ENCODE measurements at places on chromosomes 1 and 21.

- DNase-seq = no peak
Measured at GRCh38 chr21:42307106-42307505, 8.1 kb downstream of the TFF3 start.

DNA sequence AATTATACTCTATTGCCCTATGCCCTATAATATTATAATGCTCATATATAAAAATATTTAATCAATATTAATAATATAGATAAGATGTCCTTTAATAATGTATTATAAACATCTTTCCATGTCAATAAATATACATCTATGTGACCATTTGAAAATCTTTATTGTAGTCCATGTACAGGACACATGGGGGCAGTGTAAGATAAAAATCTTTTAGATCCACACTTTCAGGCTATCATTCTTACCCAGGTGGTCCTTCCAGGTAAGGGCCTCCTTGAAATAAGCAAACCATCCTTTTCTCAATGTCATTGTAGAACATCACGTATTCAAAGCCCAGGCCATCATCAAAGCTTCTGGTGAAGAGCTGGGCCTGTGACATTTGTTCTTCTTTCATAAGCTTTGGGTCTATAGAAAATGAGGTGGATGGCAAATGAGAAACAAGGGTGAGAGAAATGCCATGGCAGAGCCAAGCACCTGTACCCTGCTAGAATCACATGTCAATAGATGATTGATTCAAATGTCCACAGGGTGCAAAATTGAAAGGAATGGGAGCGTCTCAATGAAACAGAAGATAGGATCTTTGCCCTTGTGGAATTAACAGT, 20.2 kb downstream of the THEM4 start:
- no peak for DNase-seq

GRCh38 chr1:95584315-95584714, 350.3 kb downstream of the RWDD3 start:
- DNase-seq = no peak

GRCh38 chr1:234858722-234859121, 248.7 kb upstream of the IRF2BP2 start:
- DNase-seq = no peak

- no peak for DNase-seq
Measured at GRCh38 chr1:8663915-8664329, 153.5 kb downstream of the RERE start.

DNA sequence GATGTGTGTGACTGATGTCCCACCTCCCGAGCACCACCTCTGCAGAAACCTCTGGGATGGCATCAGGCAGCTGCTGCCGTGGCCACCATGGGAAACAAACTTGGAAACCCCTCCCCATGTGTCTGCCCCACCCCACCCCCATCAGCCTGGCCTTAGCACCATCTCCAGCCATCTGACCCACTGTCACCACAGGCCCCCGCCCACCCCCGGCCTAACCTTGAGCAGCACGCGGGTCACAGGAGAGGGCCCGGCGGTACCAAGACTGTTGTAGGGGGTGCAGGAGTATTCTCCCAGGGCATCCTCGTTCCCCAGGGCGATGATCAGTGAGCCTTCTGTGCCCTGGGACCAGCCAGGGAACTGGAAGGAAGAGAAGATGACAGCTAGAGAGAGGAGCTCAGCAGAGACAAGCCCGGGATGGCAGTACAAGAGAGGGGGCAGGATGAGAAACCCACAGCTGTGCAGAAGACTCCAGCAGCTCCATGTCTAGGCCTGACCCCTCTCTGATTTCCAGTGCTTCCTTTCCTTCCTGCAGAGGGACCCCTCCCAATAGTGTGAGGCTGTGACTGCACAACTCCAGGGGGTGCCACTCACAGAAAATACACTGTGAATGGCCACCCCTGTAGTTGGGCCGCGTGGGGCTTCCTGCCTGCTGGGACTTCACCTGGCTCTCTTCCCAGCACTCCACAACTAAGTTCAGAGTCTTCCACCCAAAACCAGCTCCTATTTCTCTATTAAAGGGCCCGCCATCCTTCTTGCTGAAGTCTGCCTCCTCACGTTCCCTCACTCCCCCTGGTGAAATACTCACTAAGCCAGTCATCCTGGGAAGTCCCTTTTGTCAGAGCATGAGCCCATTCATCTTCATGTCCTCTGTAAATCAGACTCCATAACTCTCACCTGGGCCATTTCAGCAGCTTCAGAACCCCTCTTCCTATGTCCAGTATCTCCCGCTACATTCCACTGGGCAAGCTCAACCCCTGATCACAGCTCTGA, 7.3 kb upstream of the TAGLN2 start:
- DNase-seq = no peak

DNA sequence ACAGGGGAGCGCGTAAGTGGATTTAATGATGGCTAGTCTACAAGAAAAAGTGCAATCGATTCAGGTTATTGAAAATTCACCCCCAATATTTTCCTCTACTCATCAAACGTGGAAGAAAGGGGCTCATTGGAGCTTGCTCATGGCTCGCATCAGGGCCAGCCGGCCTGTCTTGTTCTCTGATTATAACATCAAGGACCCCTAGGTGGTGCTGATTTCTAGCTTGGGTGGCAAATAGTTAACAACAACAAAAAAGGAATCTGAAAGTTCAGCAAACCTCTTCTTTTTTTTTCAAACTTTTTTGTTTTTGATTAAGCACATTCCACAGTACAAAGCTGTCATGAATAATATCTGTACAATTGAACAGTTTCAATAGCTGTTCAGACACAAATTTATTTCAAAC, 35.8 kb upstream of the SOD1 start:
- no peak for DNase-seq

DNA sequence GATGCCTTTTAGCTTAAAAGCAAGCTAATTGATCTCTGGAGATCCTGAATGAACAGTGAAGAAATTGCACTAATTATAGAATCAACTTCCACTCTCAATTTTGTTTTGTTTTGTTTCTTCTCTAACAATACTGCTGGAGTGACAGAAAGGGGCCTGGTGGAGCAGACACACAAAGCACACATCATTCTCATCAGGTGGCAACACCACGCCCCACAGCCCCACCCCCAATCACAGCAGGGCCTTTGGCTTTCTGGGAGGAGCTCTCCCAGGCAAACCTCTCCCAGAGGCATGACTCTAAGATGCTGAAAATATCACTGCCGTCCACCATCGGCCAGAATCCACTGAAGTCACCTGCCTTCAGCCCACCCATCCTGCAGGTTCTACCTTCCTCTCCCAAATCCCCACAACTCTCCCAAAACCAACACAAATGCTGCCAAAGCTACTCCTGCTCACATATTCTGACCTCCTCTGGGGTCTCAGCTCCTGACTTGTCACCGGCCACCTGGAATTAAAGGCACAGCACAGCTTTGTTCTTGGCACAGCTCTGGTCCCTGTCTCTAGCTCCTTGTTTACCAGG, 120.7 kb downstream of the GRIK3 start:
- no peak for DNase-seq

GRCh38 chr1:53579221-53580008, 120.2 kb downstream of the DMRTB1 start:
- DNase-seq = no peak

DNA sequence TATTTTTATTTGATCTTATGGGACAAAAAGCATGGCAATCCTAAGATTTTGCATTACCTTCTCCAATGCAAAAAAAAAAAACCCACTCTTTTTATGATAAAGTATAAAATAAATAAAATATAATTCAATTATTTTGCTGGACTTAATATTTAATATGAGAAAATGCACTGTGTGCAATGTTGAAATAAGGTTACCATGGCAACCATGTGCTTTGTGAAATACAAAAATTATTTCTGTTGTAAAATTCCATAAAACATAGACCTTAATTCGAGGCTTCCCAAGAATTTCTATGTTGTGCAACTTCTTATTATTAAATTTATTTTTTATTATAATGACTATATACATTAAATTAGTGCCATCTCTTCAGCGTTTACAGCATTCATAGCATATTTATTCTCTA, 989.5 kb downstream of the MRPL39 start:
- DNase-seq = no peak

DNA sequence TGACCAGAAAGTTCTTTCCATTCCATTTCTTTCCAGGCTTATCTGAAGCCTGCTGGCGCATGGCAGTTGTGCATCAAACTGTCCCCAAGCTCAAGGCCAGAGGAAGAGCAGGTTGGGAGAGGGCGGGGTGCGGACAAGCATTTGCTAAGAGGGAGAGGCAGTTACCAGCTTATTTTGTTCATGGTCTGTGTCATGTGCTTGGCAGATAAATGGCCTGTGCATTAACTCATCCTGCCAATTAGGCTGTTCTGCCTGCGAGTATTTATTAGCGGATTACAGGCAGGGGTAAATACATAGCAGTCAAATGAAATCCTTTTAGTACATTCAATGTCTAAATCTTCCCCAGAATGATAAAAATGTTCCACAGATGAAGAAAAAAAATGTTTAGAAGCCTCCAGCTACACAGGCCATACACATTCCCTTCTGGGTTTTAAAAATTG, 48.9 kb upstream of the B3GALNT2 start:
- no peak for DNase-seq

DNA sequence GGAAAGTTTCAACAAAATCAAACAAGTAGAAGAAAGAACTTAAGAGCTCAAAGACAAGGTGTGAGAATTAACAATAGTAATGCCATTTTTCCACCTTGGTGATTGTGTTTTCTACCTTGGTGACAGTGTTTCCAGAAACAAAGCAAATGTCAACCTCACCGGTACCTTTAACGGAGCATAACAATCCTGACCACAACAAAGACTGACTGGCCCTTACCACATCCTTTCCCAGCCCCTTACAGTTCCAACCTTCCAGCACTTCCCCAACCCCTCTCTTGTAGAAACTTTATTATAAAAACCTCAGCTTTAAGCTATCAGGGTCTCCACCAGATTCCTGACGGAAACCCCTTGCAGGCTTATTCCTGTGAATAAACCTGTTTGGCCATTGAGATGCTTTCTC, 16.7 kb downstream of the STYXL2 start:
- DNase-seq = no peak

- DNase-seq = no peak
Measured at GRCh38 chr1:216216305-216216704, 206.9 kb downstream of the USH2A start.

DNA sequence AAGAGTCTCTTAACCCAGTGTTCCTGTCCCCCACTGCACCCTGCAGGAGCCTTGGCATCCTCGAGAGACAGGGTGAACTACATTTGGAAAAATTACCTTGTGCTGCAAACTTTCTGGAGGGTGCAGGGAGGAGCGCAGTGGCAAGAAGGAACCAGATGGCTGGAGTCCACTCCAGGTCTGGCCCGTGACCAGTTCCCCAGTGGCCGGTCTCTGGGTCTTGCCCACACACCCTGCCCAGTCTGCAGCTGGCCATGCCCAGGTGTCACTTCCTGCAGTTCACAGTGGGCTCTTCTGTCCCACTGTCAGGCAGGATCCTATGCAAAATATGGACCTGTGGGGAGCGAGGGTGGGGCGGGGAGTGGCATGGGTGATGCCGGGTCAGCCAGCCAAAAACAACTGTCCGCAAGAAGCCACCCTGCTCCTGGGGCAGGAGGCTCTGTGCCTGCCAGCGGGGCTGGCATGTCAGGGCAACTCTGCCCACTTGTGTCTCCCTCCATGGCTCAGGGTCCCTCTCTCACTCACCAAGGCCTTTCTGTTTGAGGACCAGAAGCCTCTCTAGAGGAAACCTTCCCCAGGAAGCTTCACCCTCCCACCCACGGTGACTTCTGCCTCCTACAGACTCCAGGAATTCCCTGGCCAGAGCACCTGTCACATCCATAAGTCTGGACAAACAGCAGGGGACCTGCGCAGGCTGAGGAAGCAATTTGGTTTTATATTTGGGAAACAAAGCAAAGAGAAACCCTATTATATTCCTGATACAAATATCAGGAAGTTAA, 55.6 kb downstream of the KIF21B start:
- DNase-seq = no peak

GRCh38 chr1:165869343-165869742, 41.9 kb downstream of the UCK2 start:
- no peak for DNase-seq

- peak; percentile 66 for DNase-seq
Measured at GRCh38 chr1:206479183-206480125, 9.2 kb downstream of the IKBKE start.

GRCh38 chr1:160520999-160521398, 2.1 kb downstream of the SLAMF6 start:
- no peak for DNase-seq

DNA sequence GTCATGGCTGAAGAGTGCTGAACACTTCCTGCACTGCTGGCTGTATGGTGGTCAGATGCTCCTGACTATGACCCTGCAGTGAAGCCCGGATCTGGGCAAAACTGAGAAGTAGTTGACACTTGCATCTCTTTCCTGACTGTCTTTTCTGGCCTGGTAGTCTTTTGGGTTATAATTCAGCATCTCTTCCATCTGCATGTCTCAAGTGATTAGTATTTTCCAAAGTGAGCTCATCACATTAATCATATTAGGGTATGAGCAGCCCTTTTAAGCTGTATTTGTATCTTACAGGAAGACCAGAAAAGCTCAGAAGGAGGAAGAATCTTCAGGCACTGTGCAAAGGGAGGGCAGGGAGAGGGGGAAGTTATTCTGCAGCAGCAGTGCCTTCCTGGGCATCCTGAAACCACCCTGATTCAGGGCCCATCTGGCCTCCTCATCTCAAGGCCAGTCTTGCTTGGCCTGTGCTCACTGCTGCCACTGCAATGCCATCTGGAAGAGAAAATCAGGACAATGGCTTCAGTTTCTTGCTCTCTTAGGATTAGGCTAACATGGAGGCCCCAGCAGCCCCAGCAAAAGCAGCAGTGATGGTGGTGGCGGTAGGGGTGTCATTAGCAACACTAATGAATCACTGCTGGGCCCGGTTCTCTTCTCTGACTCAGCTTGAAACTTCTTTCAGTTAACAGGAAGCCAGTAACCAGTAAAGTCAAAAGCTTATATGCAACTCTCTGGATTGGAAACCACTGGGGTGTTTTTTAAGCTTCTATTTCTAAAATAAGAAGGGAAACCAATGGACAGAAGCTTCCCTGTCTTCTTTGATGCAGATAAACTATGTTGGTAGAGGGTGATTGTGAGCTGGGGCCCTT, 63.3 kb upstream of the WDR26 start:
- DNase-seq = peak; percentile 52

DNA sequence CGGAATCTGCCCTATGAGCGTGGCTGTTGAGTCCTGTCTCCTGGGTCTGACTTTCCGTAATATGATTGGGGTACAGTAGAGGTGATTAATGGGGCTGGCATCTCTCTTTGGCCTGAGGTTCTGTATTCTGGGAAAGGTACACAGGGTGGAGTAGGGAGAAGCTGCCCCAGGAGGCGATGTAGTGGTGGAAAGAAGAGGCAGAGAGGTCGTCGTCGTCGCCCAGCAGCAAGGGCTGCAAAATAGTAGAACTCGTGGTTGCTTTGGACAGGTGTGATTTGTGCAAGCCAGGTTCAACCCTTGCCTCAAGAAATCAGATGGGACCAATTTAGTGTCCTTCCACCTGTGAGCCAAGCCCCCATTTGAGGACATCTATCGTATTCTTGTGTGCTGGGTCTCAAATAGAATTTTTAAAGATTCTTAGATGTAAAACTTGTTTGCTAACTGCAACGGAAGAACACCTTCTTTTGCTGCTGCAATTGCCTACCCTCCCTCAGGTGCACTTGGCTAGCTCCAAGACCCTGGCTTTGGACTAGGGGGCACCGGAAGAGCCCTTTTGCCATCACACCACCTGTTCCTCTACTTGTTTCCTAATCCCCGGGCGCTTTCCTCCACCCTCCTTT, 1.3 kb upstream of the HMGN2 start:
- no peak for DNase-seq

Data from thymus (tissue), 14 donors.